Progenitor cell of endocrine pancreas (in vitro differentiated cells): ENCODE measurements at places on chromosomes 1 and 21. TPM values are rescaled to one million over a fixed set of nuclear protein-coding genes. Genes with fewer than 3 reads are reported as not detected.

The CELSR2 gene
- total RNA-seq = 33.7 and 38.7 TPM in 2 replicates

The DMRTA2 gene
- 0.20 TPM in 1 of 2 replicates, not detected in the other for total RNA-seq

The AMPD1 gene
- total RNA-seq = not detected in 2 replicates

The ITLN2 gene
- 1.2 and 1.8 TPM in 2 replicates for total RNA-seq

The MCOLN3 gene
- total RNA-seq = 23.7 and 27.5 TPM in 2 replicates

The FOXD2 gene
- 0.05 TPM in 1 of 2 replicates, not detected in the other for total RNA-seq

The GBP6 gene
- not detected in 2 replicates for total RNA-seq

The LCE2A gene
- total RNA-seq = not detected in 2 replicates

The ERVH48-1 gene
- total RNA-seq = 0.91 and 1.5 TPM in 2 replicates

The DDAH1 gene
- 33.4 and 35.5 TPM in 2 replicates for total RNA-seq

The LCE1F gene
- not detected in 2 replicates for total RNA-seq

DNA sequence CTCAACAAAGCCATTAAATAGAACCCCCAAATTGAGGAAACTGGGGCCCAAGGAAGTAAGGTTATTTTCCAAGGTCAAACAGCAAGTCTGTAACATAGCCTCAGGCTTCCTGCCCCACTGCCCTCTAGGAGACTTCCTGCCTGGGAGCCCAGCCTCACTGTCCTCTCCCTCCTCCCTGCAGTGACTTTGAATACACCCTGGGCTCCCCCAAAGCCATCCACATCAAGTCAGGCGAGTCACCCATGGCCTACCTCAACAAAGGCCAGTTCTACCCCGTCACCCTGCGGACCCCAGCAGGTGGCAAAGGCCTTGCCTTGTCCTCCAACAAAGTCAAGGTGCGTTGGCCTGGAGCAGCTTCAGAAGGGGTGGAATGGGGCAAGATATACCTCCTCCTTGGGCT is 18.3 kb downstream of the GRHL3 start:
- H3K4me3 ChIP-seq = no peak overlapping the region
- no peaks in the 10 kb centered on the region for H3K27me3 ChIP-seq
- no peak for DNase-seq

GRCh38 chr1:170932236-170932635 is 3.1 kb upstream of the MROH9 start:
- H3K4me3 ChIP-seq = no peak overlapping the region
- H3K27ac ChIP-seq = no peak overlapping the region
- peaks cover 1% of the 10 kb centered on the region for H3K4me1 ChIP-seq
- no peaks in the 10 kb centered on the region for H3K36me3 ChIP-seq

DNA sequence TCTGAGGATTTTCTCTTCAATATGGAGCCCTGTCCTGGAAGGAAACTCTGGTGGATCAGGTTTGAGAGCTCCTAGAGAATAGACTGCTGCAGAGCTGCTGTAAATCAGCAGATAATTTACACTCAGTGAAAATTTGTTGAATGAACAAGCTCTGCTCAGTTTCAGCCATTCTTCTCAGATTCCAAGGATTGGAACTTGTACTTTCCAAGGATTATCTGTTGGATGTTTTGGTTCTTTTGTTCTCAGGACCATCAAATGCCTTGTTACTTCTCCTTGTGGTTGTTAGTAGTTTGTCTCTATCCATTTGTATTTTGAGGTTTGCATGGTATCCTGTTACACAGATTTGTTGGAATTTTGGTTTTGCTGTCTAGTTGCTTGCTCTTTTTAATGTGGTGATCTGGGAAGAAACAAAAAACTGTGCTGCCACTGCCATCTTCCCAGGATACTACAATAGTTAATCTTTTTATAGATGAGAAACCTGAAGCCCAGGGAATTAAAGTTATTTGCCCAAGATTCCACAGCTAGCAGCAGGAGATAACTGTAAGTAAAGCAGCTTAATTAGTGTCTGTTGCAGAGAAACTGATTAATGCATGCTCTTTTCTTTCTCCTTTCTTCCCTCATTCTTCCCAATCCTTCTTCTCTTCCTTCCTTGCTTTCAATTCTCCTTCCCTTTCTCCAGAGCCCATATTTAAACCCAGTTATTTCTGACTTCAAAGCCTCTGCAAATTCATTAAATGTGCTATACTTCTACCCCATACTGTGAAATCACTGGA is 21.7 kb upstream of the KIFAP3 start:
- no peak overlapping the region for H3K4me3 ChIP-seq
- no peak for DNase-seq
- H3K36me3 ChIP-seq = no peaks in the 10 kb centered on the region
- H3K27ac ChIP-seq = no peak overlapping the region
- H3K27me3 ChIP-seq = no peaks in the 10 kb centered on the region

- peaks cover 17% of the 10 kb centered on the region for H3K4me1 ChIP-seq
- no peak overlapping the region for H3K27ac ChIP-seq
- no peak overlapping the region for H3K4me3 ChIP-seq
- DNase-seq = no peak
- H3K27me3 ChIP-seq = peaks cover 14% of the 10 kb centered on the region
Observed at GRCh38 chr1:203539831-203540546, 46.0 kb downstream of the OPTC start.

GRCh38 chr1:2906085-2906484 is 104.6 kb upstream of the TTC34 start:
- no peaks in the 10 kb centered on the region for H3K27me3 ChIP-seq
- H3K4me3 ChIP-seq = no peak overlapping the region
- H3K27ac ChIP-seq = no peak overlapping the region
- DNase-seq = no peak
- H3K4me1 ChIP-seq = no peaks in the 10 kb centered on the region

DNA sequence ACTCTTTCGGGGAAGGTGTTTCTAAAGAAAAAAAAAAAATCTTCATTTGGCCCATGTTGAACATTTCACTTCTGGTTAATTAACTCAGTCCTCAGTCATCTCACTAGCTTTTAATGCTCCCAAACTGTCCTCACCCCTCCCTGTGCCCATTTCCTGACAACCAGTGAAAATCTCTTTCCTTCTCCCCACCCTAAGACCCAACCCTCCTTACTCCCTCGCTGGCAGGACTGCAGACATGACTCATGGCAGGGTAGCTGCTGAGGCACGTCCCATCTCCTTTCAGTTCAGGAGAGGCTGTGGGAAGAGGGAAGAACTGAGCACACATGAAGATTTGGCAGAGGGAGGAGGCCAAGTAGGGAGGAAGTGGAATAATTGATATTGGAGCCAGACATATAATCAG is 12.6 kb downstream of the PKP1 start:
- no peak overlapping the region for H3K27ac ChIP-seq
- H3K4me1 ChIP-seq = no peaks in the 10 kb centered on the region
- H3K4me3 ChIP-seq = no peak overlapping the region
- peaks cover 30% of the 10 kb centered on the region for H3K27me3 ChIP-seq
- no peak for DNase-seq

DNA sequence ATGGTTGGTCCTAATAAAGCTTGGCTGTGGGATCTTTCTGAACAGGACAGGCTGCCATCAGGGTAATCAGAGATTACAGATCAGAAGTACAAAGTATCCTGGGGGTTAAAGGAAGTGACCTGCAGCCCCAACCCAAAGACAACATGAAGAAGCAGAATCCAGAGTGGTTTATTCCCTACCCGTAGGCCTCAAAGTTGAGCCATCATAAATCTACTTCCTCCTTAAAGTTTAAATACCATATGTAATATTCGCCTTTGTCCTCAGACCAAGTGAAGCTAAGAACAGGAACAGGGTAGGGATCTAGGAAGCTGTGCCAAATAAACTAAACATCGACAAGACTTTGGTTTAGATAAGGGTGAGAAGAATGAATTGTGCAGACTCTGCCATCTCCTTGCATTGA is 15.9 kb upstream of the DHX9 start:
- no peak overlapping the region for H3K27ac ChIP-seq
- no peak for DNase-seq
- peaks cover under 1% of the 10 kb centered on the region for H3K4me1 ChIP-seq
- H3K27me3 ChIP-seq = no peaks in the 10 kb centered on the region
- H3K4me3 ChIP-seq = no peak overlapping the region

GRCh38 chr1:181538836-181539235 is 55.5 kb downstream of the CACNA1E start:
- peaks cover 24% of the 10 kb centered on the region for H3K27me3 ChIP-seq
- no peak for DNase-seq
- H3K4me3 ChIP-seq = no peak overlapping the region
- H3K4me1 ChIP-seq = no peaks in the 10 kb centered on the region
- no peaks in the 10 kb centered on the region for H3K36me3 ChIP-seq

DNA sequence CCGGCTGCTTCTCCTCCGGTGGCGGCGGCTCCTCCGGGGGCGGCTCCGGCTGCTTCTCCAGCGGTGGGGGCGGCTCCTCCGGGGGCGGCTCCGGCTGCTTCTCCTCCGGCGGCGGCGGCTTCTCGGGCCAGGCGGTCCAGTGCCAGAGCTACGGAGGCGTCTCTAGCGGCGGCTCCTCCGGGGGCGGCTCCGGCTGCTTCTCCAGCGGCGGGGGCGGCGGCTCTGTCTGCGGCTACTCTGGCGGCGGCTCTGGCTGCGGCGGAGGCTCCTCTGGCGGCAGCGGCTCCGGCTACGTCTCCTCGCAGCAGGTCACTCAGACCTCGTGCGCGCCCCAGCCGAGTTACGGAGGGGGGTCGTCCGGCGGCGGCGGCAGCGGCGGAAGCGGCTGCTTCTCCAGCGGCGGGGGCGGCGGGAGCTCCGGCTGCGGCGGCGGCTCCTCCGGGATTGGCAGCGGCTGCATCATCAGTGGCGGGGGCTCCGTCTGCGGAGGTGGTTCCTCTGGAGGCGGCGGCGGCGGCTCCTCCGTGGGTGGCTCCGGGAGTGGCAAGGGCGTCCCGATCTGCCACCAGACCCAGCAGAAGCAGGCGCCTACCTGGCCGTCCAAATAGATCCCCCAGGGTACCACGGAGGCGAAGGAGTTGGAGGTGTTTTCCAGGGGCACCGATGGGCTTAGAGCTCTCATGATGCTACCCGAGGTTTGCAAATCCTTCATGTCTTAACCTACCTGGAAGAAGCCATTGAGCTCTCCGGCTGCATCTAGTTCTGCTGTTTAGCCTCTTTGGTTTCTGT is 2.0 kb downstream of the LORICRIN start:
- H3K4me1 ChIP-seq = peaks cover 4% of the 10 kb centered on the region
- peak overlapping the region; percentile 67 for H3K4me3 ChIP-seq
- no peak overlapping the region for H3K27ac ChIP-seq
- peak; percentile 20 for DNase-seq

GRCh38 chr1:196302420-196302819 is 305.8 kb downstream of the KCNT2 start:
- no peak overlapping the region for H3K27ac ChIP-seq
- no peak overlapping the region for H3K4me3 ChIP-seq
- DNase-seq = no peak
- H3K36me3 ChIP-seq = peaks cover 2% of the 10 kb centered on the region

DNA sequence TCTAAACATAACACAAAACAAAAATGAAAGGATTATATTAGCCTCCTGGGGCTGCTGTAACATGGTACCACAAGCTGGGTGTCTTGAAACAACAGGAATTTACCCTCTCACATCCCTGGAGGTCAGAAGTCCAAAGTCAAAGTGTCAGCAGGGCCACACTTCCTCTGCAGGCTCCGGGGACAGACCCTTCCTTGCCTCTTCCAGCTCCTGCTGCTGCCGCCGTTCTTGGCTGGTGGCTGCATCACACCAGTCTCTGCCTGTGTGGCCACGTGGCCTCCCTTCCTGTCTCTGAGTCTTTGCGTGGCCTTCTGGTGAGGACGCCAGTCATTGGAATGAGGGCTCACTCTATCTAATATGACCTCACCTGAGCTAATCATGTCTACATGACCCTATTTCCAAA is 8.2 kb downstream of the SLC37A1 start:
- H3K4me3 ChIP-seq = no peak overlapping the region
- peaks cover 42% of the 10 kb centered on the region for H3K36me3 ChIP-seq
- no peaks in the 10 kb centered on the region for H3K27me3 ChIP-seq

GRCh38 chr1:63790989-63791388 is 17.2 kb downstream of the ROR1 start:
- H3K4me3 ChIP-seq = no peak overlapping the region
- no peaks in the 10 kb centered on the region for H3K27me3 ChIP-seq
- peaks cover 8% of the 10 kb centered on the region for H3K36me3 ChIP-seq
- no peak for DNase-seq
- H3K4me1 ChIP-seq = peaks cover 61% of the 10 kb centered on the region

DNA sequence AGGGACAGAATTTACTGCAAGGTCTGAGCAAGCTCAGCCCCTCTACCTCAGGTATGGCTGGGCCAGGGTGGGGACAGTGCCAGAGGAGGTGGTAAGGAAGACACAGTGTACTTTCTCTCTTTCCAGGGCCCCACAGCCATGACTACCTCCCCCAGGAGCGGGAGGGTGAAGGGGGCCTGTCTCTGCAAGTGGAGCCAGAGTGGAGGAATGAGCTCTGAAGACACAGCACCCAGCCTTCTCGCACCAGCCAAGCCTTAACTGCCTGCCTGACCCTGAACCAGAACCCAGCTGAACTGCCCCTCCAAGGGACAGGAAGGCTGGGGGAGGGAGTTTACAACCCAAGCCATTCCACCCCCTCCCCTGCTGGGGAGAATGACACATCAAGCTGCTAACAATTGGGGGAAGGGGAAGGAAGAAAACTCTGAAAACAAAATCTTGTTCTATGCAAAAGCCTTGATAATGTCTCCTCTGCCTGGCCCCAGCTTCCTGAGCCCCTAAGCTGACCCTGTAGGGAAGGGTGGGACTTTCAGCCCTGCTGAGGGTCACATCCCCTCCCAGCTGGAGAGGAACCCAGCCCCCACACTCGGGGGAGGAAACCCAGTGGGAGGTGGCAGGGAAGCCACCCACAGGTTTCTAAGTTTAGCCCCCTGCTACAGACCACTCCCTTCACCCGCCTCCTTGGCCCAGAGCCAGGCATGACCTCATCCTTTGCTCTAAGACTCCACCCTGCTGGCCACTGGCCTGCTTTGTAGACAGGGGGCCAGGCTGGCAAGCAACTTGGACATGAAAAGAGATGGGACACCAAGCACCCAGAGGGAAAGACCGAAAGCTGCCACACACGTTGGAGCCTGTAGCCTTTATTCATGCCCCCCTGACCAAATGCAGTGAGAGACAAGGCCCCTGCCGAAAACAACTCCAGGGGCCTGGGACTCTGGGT is 6.4 kb downstream of the RHOC start:
- no peak for DNase-seq
- peaks cover 23% of the 10 kb centered on the region for H3K36me3 ChIP-seq
- no peaks in the 10 kb centered on the region for H3K27me3 ChIP-seq
- peaks cover 38% of the 10 kb centered on the region for H3K4me1 ChIP-seq
- H3K27ac ChIP-seq = peak overlapping the region; percentile 90

DNA sequence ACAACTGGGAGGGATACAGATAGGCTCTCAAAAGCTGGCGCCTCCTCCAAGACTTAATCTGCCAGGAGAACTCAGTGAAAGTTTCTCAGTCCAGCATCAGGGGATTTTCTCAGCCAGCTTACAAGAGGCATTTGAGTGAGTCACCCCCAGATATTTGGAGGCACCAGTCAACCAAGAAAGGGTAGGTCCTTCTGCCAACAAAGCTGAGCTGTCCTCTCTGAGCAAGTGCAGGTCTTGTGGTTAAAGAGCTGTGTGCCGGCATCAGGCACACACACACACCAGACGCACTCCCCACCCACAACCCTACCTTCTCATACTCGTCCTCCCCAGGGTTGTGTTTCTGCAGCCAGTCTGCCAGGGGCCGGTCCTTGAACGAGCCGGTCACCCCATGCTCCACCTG is 27.0 kb upstream of the PPP1R15B start:
- DNase-seq = no peak
- peaks cover 37% of the 10 kb centered on the region for H3K36me3 ChIP-seq
- H3K4me1 ChIP-seq = no peaks in the 10 kb centered on the region
- no peaks in the 10 kb centered on the region for H3K27me3 ChIP-seq
- H3K27ac ChIP-seq = no peak overlapping the region
- H3K4me3 ChIP-seq = no peak overlapping the region

- no peak overlapping the region for H3K4me3 ChIP-seq
- peaks cover 1% of the 10 kb centered on the region for H3K4me1 ChIP-seq
- no peak overlapping the region for H3K27ac ChIP-seq
- peaks cover 1% of the 10 kb centered on the region for H3K36me3 ChIP-seq
- no peaks in the 10 kb centered on the region for H3K27me3 ChIP-seq
Observed at GRCh38 chr1:153928245-153928644, 5.5 kb upstream of the GATAD2B start.

GRCh38 chr1:157776971-157777391 is at the start of gene FCRL2:
TSS of gene FCRL2 (minus strand) at chr1:157777132. CDS start at chr1:157777073, 59 bp downstream.
- H3K4me1 ChIP-seq = no peaks in the 10 kb centered on the region
- H3K4me3 ChIP-seq = no peak within 1 kb of the TSS
- DNase-seq = no peak
- H3K27ac ChIP-seq = no peak within 1 kb of the TSS
